Naive thymus-derived CD4-positive, alpha-beta T cell (primary cell): ENCODE measurements at places on chromosomes 4 and X. TPM values are rescaled to one million over a fixed set of nuclear protein-coding genes. Genes with fewer than 3 reads are reported as not detected.

SMARCA1 gene
- total RNA-seq: 2.3 TPM

GRCh38 chrX:152915541-152916241, 17.8 kb downstream of the ZNF185 start:
- no peaks in the 10 kb centered on the region for H3K36me3 ChIP-seq
- H3K27me3 ChIP-seq: no peaks in the 10 kb centered on the region
- no peaks in the 10 kb centered on the region for H3K4me1 ChIP-seq

- H3K4me3 ChIP-seq: no peak overlapping the region
- no peaks in the 10 kb centered on the region for H3K36me3 ChIP-seq
- no peaks in the 10 kb centered on the region for H3K4me1 ChIP-seq
- H3K27ac ChIP-seq: no peak overlapping the region
Observed at GRCh38 chrX:2766906-2767305, 15.1 kb downstream of the XG start.

P2RY8 gene
- 112 TPM for total RNA-seq

EXOC1L gene
- not detected for total RNA-seq

DNA sequence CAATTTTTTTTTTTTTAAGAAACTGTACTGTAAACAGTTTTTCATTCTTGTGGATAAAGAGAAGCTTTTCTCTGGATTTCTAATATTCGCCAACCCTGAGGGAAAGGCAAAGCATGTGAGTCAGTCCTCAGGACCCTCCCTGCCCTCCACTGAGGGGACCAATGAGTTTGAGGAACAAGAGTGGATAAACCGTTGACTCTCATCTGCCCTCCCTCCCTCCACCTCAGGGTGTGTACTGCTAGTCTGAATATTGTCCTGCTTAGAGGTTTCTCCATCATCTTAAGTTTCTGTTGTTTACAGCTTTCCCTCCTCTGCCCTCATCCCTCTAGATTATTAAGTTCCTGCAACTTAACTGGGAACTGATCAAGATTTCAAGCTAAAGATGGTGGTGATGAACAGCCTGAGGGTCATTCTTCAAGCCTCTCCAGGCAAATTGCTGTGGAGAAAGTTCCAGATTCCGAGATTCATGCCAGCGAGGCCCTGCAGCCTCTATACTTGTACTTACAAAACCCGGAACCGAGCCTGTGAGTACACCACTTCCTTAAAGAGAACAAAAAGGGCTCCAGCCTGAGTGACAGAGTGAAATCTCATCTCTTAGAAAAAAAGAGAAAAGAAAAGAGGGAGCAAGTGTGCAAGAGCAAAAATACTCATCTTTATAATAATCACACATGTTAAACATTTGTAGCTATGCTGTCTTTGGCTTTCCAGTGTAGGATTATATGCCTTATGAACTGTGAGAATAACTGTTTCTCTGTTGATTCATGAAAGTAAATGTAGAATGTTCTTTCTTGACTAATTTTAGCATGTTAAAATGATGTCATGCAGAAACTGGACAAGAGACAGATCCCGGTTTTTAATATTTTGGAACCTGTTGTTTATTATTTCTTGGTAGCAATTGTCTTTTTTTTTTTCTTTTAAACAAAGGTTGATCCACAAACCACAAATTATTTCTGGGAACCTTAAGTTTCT, 11.9 kb downstream of the CA5B start:
- H3K36me3 ChIP-seq: no peaks in the 10 kb centered on the region
- peak overlapping the region; percentile 43 for H3K4me3 ChIP-seq
- H3K4me1 ChIP-seq: peaks cover 51% of the 10 kb centered on the region

GRCh38 chr4:22703912-22704311, 11.2 kb downstream of the GBA3 start:
- H3K36me3 ChIP-seq: no peaks in the 10 kb centered on the region
- DNase-seq: no peak
- no peak overlapping the region for H3K27ac ChIP-seq
- no peaks in the 10 kb centered on the region for H3K4me1 ChIP-seq

DNA sequence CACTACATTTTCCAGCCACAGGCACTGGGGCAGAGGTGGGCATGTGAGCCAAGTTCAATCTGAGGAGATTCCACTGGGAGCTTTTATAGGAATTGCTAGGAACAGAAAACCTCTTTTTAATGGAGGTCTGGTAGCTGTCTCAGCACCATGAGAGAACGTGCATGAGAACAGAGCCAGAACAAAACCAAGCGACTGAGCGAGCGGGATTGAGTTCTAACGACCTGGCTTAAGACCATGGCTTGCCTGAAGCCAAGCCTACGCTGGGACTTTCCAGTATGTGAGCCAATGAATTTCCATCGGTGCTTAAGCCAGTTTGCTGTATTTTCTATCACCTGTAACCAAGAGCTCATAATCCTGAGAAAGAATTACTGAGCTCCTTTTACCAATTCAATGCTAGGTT, 183.7 kb downstream of the NR3C2 start:
- H3K27ac ChIP-seq: no peak overlapping the region
- H3K4me3 ChIP-seq: no peak overlapping the region

DNA sequence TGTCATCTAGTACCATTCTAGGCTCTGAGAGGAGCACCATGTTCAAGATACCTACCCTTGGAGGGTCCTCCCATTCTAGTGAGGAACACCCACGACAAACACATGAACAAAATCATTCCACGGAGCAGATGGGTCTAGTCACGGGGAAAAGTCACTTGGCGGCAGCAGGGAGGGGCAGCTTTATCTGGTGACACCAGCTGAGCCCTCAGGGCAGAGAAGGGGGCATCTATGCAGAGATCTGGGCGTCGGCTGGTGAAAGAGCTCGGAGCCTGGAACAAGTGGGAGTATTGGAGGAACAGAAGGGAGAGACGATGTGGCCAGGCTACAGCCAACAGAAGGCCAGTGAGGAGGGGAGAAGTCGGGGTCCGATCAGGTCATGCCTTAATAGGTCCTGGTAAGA, 11.9 kb upstream of the PDHA1 start:
- H3K36me3 ChIP-seq: no peaks in the 10 kb centered on the region
- H3K27me3 ChIP-seq: no peaks in the 10 kb centered on the region
- no peak for DNase-seq
- no peak overlapping the region for H3K4me3 ChIP-seq

DNA sequence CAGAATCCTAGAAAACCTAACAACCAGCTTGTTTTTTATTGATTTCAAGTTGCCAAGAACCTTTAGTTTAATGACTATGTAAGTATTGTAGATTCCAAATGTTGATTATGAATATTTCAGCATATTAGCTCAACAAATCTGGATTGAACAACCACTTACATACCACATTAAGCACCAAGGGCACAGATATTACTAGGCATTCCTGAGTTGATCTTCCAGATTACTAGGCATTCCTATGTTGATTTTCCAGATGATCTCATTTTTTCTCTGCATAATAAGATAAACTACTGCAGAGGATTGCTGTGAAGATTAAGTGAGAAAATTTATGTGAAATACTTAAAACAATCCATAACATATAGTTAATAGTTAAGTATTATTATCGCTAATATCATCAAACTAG, 17.4 kb upstream of the DCAF8L1 start:
- H3K27ac ChIP-seq: no peak overlapping the region
- H3K36me3 ChIP-seq: no peaks in the 10 kb centered on the region
- no peaks in the 10 kb centered on the region for H3K4me1 ChIP-seq
- no peak for DNase-seq
